ENCODE measurements at places on chromosomes 16 and 17.

GRCh38 chr16:87795336-87795735 is 29.6 kb upstream of the KLHDC4 start:
- H3K27me3 ChIP-seq, result no peaks in the 10 kb centered on the region
- H3K27ac ChIP-seq, result no peak overlapping the region
- H3K36me3 ChIP-seq, result no peaks in the 10 kb centered on the region
- H3K4me3 ChIP-seq, result no peak overlapping the region
- DNase-seq, result no peak
- no peaks in the 10 kb centered on the region for H3K4me1 ChIP-seq

DNA sequence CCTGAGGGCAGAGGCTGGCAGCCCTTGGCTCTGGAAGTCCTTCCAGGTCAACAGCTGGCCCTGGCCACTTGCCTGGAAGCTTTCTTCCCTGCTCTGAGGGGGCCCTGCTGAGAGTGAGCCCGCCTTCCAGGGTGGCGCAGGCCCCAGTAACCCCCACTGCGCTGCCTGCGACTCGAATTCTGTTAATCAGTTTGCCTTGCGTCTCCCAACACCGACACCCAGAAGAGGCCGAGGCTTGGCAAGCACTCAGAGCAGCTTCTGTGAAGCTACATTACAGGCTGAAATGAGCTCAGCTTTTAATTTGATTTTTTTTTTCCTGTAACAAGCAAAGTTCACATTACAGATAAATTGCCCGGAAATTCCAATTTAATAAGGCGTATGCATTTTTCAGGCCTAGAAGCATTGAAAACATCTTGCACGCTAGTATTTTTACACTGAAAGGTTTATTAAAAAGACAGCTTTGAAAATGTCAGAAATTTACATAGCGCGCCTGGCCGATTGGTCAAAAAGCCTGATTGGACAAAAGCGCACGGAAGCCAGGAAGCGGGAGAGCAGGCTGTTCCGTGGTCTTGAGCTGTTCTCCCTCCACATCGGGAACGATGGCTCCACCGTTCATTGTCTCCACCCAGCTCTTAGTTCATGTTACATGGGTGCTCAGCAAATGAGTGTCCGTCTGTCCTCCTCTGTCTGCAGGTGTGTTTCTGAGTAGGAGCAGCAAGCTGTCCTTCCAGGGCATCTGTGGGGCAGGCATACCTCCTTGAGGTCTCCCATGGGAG is 65.5 kb upstream of the HSBP1 start:
- DNase-seq, result no peak
- no peaks in the 10 kb centered on the region for H3K36me3 ChIP-seq
- H3K4me1 ChIP-seq, result no peaks in the 10 kb centered on the region

DNA sequence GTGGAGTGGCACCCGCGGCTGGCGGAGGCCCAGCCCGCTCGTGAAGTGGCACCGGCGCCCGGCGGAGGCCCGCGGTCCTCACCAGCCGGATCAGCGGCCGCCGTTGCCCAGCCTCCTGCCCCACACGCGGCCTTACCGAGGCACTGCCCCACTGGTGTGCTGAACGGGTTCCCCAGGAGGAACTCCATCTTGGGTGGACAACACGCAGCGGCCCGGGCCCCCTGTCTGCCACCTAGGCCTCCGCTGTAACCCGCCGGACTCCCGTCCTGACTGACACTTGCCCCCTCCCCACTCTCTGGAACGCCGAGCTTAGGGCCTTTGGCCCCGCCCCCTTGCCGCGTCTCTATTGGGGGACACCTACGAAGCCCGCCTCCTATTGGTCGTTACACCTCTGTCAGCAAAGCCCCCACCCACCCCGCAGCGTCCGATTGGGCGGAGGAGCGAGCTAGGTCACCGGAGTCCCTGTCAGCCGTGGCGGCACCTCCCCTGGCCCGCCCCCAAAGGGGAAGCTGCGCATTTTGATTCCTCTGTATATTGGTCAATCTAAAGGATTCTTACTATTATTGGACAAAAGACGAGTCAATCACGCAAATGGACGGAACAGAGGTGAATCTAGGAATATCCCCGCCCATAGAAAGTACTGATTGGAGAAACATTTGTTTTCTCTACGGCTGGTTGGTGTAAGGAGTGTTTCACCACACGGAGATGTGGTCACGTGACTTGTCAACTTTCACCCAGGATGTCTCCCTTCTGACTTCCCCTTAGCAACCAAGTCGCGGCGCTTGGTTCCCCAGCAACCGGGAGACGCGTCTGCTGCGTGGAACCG is at the start of the genes DRC3 and TOM1L2:
DRC3 (plus strand) TSS at position 737 of the 826 bp plus-strand sequence. CDS start 4,737 bp downstream, outside the sequence.
TOM1L2 (minus strand) TSS at position 275 of the 826 bp plus-strand sequence; CDS start at position 188, 87 bp downstream.
- H3K27ac ChIP-seq, result peak within 1 kb of the TSS; percentile 78
- peak; percentile 100 for DNase-seq
- peak within 1 kb of the TSS; percentile 91 for H3K4me3 ChIP-seq
- H3K4me1 ChIP-seq, result peaks cover 35% of the 10 kb centered on the region
- no peaks in the 10 kb centered on the region for H3K27me3 ChIP-seq
- no peaks in the 10 kb centered on the region for H3K36me3 ChIP-seq

DNA sequence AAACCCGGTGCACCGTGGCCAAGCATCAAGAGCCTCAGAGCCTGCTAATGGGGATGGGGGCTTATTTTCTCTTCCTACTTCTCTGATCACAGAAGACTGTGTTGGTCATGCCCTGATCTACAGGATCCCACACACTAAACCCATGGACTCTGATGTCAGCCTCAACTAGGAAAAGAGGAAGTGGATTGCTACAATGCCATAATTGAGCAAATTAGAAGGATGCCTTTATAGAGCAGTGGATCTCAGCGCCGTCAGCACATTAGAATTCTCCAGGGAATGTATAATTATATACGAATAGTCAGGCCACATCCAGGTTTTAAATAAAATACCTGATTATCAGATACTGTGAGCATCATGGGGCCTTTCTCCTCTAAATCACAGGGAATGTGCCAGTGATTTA is 64.8 kb downstream of the VAT1L start:
- no peaks in the 10 kb centered on the region for H3K36me3 ChIP-seq
- peaks cover 2% of the 10 kb centered on the region for H3K4me1 ChIP-seq
- no peak overlapping the region for H3K27ac ChIP-seq

DNA sequence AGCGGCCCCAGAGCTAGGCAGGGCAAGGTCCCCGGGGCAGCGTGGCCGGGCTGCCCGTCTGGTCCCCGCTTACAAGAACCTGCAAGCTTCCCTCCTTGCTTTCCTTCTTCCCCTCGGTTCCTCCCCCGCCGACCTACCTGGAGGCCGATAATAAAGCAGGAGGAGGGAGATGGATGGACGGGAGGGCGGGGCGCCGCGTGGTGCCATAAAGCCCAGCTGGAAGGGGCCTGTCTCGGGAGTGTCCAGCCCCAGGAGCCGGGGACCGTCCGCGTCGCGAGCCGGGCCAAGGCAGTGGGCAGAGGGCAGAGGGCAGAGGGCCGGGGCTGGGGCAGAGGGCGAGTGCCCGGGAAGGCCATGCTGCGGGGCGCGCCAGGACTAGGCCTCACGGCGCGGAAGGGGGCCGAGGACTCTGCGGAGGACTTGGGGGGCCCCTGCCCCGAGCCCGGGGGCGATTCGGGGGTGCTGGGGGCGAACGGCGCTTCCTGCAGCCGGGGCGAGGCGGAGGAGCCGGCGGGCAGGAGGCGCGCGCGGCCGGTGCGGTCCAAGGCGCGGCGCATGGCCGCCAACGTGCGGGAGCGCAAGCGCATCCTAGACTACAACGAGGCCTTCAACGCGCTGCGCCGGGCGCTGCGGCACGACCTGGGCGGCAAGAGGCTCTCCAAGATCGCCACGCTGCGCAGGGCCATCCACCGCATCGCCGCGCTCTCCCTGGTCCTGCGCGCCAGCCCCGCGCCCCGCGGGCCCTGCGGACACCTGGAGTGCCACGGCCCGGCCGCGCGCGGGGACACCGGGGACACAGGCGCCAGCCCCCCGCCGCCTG is at the start of gene BHLHA9:
BHLHA9 (plus strand) TSS at position 235 of the 820 bp plus-strand sequence; CDS start at position 355, 120 bp downstream.
- no peaks in the 10 kb centered on the region for H3K36me3 ChIP-seq
- DNase-seq, result no peak
- no peak within 1 kb of the TSS for H3K27ac ChIP-seq
- peak within 1 kb of the TSS; percentile 85 for H3K4me3 ChIP-seq
- peaks cover 18% of the 10 kb centered on the region for H3K27me3 ChIP-seq
- peaks cover 7% of the 10 kb centered on the region for H3K4me1 ChIP-seq
